ENCODE measurements at places on chromosomes 4 and X.

- DNase-seq, result no peak
These were observed 64.4 kb upstream of the PDLIM3 start for GRCh38 chr4:185599553-185600243.

DNA sequence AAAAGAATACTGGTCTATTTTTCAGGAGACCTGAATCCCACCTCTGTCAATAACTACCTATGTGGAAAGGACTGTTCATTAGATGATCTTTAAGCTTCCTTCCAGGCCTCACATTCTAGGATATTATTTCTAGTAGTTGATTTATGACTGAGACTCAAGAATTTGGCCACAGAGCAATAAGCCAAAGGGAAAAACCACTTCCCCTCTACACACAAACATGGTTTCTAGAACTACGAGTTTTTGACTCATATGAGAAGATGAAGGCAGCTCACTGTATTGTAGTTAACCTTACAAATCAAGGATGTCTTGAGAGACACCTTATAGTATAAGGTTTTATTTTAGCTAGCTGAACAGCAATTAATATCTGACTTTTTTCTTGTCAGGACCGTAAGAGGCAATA is 36.9 kb upstream of the GDPD2 start:
- DNase-seq, result peak; percentile 73

- no peak for DNase-seq
These were observed 18.0 kb upstream of the MANBA start for GRCh38 chr4:102778720-102779119.

- no peak for DNase-seq
These were observed 299.5 kb upstream of the KLF3 start for GRCh38 chr4:38364383-38364963.

GRCh38 chr4:4837316-4837715 is 22.1 kb upstream of the MSX1 start:
- DNase-seq, result no peak

DNA sequence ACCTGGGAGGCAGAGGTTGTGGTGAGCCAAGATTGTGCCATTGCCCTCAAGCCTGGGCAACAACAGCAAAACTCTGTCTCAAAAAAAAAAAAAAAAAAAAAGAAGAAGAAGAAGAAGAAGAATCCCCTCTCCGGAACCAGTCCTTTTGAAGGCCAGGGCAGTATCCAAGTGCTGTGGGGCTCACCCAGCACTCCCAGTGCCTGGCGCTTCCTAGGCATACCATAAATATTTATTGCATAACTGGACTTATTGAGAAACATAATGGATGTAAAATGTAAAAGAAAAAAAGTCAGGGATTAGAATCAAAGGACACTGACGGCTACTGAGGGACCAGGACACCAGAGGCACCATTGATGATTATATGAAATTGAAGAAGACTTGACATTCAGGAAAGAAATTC is 162.1 kb upstream of the KIT start:
- no peak for DNase-seq

- no peak for DNase-seq
These were observed 239.7 kb upstream of the CLNK start for GRCh38 chr4:10924274-10924673.

DNA sequence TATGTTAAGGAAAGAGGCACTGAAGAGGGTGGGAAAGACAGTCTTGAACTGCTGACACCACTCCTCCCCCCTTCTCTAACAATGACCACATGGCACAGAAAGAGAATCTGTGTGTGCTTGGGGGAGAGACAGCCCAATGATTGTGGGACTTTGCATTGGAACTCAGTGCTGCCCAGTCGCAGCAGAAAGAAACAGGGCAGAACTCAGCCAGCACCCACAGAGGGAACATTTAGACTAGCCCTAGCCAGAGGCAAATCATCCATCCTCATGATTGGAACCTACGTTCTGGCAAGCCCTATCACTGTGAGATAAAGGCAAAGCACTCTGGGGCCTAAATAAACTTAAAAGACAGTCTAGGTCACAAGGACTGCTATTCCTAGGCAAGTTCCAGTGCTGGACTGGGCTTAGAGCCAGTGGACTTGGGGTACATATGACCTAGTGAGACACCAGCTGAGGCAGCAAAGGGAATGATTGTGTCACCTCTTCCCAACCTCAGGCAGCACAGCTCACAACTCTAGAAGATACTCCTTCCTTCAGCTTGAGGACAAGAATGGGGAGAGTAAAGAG is 132.8 kb upstream of the S100G start:
- no peak for DNase-seq

GRCh38 chr4:112813790-112814189 is 176.8 kb downstream of the LARP7 start:
- peak; percentile 3 for DNase-seq

DNA sequence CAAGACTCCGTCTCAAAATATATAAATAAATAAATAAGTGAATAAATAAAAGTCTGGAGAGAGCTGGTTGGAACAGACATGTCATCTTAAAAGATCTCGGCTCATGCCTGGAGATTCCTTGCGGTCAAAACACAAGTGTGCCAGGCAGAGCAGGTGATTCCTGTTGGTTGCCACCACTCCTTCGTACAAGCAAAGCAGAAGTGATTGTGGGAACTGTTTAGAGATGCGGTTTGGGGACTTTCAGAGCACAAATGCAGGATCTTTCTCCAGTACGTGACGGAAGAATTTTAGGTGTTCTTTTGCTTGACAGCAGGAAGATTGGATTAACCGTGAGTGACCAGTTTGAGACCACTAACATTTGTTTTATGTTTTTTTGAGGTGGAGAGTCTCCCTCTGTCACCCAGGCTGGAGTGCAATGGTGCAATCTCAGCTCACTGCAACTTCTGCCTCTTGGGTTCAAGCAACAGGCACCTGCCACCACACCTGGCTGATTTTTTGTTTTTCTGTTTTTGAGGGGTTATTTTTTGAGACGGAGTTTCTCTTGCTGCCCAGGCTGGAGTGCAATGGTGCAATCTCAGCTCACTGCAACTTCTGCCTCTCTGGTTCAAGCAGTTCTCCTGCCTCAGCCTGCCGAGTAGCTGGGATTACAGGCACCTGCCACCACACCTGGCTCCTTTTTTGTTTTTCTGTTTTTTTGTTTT is 2.8 kb upstream of the CRLF2 start:
- peak; percentile 83 for DNase-seq

- peak; percentile 48 for DNase-seq
These were observed 67.7 kb upstream of the SPANXN2 start for GRCh38 chrX:143788265-143788664.

GRCh38 chr4:125760201-125760819 is 445.6 kb downstream of the FAT4 start:
- no peak for DNase-seq

GRCh38 chr4:139603576-139604410 is 47.8 kb upstream of the SETD7 start:
- peak; percentile 60 for DNase-seq

GRCh38 chr4:54217642-54218495 is 11.2 kb upstream of the PDGFRA start:
- DNase-seq, result peak; percentile 63

- no peak for DNase-seq
These were observed 180.2 kb upstream of the FSTL5 start for GRCh38 chr4:162343967-162344366.

Data from MV-4-11 (cell line).